Caki2 (cell line): ENCODE measurements at places on chromosomes 5 and 9.
A peak's percentile ranks its signal among the peaks of the same experiment; 100 is the strongest.

DNA sequence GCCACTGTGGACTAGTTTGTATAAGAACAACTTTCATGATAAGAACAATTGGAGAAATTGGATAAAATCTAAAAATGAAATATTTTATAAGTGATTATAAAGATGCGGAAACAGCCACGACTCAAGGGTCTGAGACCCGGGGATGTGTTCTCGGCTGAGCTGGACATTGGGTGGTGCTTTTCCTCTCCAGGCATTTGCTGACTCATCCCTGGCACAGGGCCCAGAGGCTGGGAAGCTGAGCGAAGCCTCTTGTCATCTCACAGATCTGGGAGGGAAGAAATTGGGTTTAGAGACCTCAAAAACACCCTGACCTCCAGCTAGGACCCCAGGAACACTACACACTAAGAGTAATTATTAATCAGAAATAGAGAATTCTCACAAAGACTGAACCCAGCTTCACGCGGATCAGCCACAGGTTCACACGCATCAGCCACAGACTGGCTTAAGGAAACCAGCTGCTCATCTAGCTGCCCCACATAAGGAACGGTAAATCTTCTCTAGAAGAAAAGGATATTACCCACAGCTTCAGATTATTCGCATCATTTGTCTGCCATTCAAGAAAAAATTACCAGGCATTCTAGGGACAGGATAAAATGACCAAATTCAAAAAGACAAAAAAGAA is 2.8 kb upstream of the OR2V1 start:
- peak; percentile 82 for DNase-seq

- no peak for DNase-seq
Measured at GRCh38 chr9:72703574-72703973, 182.2 kb downstream of the TMC1 start.

- DNase-seq, result no peak
Measured at GRCh38 chr5:99037668-99038067, 108.9 kb upstream of the CHD1 start.

DNA sequence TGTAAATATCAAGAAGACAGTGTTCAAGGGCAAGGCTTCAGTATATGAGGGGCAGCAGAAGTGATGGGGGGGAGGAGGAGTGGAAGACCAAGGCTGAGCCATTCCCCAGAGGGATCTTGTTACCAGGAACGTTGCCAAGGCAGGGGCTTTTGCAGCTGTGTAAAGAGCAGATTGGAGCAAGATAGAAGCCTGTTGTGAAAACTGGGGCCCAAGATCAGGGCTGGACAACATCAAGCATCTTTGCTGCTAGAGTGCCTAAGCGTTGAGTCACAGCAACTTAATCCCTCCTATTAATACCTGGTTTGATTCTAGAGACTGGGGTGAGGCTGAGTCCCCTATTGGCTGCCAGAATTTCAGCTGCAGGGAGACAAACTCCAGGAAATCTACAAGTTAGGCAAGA is 18.4 kb upstream of the ERCC6L2 start:
- DNase-seq, result no peak

DNA sequence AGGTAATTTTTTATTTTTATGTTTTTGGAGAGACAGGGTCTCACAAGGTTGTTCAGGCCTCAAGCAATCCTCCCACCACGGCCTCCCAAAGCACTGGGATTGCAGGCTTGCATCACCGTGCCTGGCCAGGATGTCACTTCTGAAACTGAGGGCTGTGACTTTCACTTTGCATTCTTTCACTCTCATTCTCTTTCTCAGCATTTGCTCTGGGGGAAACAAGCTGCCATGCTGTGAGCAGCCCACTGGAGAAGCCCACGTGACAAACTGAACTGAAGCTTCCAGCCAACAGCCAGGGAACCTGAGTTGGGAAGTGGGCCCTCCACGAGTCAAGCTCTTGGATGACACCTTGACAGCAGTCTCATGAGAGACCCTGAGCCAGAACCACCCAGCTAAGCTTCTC is 109.4 kb downstream of the C5orf15 start:
- no peak for DNase-seq
